ENCODE measurements at places on chromosomes 4 and X.

GRCh38 chrX:23819385-23820234 is 36.6 kb downstream of the SAT1 start:
- DNase-seq, result peak; percentile 49

DNA sequence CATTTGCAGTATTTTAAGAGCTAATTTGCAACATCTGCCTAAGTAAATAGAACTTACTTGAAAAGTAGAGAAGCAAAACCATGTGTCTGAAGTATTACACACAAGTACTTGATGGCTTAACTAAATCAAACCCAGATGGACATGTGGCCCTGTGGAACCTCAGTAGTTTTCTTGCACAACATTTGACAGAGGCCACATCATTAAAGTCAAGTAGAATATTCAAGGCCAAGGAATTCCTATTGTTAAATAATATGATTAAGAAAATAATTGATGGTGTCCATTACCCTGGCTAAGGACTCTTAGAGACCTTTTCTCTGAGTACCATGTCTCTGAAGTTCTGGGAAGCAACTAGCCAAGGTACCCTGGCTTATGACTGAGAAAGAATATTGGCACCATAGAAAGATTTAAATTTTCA is 135.4 kb upstream of the OTUD4 start:
- DNase-seq, result no peak

GRCh38 chrX:147570483-147570882 is 341.2 kb upstream of the FMR1 start:
- DNase-seq, result no peak

- no peak for DNase-seq
Measured at GRCh38 chr4:171221181-171221580, 592.0 kb upstream of the GALNTL6 start.

DNA sequence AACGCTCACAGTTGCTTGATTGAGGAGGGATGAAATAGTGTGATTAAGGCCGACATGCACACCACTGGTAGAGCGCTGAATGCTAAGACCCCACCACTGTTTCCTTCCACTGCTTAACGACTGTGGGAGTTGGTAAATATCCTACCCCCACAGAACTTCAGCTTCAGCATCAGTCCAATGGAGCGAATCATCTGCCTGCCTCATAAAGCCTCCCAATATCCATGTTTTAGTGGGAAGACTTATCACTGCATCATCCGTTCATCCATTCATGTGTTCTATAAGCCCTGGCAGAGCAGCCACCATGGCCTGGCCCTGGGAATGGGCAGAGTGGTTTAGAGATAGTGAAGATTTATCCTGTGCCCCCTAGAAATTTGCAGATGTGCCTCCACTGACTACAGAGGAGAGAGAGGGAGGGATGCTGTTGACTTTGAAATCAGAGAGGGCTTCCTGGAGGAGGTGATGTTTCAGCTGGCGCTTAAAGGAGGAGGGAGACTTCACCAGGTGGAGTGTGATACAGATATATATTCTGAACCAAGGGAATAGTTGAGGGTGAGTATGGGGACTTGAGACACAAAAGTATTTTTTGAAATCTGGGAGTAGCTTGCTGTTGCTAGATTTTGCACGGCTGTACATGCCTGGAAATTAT is 71.9 kb upstream of the STX18 start:
- DNase-seq, result no peak

- no peak for DNase-seq
Measured at GRCh38 chrX:33175201-33175600, 36.1 kb downstream of the DMD start.

DNA sequence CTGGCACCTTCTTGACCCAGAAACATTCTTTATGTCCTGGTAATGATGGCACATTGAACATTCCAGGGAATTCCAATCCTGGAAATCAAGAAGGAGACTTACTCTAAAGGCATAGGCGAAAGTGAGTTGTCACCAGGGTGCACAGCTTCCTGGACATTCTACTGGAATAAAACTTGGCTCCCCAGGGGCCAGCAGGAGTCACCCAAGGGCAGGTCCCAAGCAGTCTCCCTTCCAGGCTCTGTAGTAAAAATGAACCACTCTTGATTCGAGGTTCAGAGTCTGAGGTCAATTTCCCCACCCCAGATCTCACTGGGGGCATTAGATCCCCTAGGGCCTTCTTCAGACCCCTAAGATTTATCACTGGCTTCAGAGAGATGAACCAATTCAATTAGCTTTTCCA is 338.7 kb upstream of the GATB start:
- DNase-seq, result no peak

DNA sequence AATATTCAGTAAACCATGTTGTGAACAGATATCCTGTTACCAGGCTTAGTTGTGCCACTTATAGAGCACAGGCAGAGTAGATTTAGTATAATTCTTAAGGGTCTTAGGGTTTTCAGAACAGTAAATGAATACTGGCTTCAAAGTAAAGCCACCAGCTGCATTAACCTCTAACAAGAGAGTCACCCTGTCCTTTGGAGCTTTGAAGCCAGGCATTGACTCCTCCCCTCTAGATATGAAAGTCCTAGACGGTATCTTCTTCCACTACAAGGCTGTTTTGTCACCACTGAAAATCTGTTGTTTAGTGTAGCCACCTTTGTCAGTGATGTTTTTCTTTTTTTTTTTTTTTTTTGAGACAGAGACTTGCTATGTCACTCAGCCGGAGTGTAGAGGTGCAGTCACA is 77.7 kb downstream of the ALPK1 start:
- no peak for DNase-seq

- no peak for DNase-seq
Measured at GRCh38 chr4:41601025-41601424, 63.1 kb downstream of the LIMCH1 start.

DNA sequence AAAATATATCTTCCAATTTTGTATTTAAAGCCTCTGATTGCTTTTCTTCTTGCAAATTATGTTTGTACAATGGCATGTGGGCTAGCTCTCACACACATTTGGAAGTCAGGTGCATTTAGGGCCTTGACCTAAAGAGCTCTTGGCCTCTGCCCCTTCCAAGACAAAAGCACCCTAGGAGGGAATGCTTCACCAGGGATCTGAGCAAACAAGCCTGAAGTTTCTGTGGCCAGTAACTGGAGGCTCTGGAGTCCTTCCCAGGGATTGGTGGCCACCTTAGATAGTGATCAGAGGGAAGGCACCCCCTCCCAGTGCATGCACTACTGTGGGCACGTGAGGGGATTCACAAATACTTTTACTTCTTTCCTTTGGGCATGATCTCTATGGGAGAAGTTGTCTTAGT is 60.3 kb upstream of the DIPK2B start:
- no peak for DNase-seq

DNA sequence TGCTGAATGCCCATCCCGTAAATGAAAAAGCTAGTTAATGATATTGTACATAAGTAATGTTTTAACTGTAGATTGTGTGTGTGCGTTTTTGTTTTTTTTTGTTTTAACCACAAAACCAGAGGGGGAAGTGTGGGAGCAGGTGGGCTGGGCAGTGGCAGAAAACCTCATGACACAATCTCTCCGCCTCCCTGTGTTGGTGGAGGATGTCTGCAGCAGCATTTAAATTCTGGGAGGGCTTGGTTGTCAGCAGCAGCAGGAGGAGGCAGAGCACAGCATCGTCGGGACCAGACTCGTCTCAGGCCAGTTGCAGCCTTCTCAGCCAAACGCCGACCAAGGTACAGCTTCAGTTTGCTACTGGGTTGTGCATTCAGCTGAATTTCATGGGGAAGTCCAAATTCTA is at the start of gene SPP1:
TSS of gene SPP1 (plus strand) at position 249 of the 400 bp plus-strand sequence. CDS start 1,182 bp downstream, outside the sequence.
- no peak for DNase-seq

- no peak for DNase-seq
Measured at GRCh38 chr4:4762909-4763821, 96.3 kb upstream of the MSX1 start.

- no peak for DNase-seq
Measured at GRCh38 chr4:71866212-71866885, 82.5 kb upstream of the GC start.

- DNase-seq, result peak; percentile 19
Measured at GRCh38 chr4:182698212-182698611, 219.0 kb downstream of the DCTD start.

DNA sequence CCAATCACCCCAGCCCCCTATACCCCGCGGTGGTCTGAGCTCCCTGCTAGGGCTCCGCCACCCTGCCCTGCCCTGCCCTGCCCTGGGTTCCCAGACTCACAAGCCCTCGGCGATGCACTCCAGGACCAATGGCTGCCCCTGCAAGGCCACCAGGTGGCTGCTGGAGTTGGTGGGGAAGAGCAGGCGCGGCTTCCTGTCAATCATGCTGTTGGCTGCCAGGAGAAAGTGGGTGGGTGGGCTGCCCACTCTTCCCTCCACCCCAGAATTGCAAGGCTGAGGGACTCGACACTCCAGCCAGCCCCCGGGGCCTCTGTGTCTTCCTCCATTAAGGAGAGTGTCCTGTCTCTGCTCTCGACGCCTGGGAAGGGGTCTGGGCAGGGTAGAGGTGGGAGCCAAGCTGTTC is 15.7 kb downstream of the L1CAM start:
- no peak for DNase-seq

GRCh38 chr4:8585186-8585585 is 5.0 kb downstream of the GPR78 start:
- DNase-seq, result no peak

DNA sequence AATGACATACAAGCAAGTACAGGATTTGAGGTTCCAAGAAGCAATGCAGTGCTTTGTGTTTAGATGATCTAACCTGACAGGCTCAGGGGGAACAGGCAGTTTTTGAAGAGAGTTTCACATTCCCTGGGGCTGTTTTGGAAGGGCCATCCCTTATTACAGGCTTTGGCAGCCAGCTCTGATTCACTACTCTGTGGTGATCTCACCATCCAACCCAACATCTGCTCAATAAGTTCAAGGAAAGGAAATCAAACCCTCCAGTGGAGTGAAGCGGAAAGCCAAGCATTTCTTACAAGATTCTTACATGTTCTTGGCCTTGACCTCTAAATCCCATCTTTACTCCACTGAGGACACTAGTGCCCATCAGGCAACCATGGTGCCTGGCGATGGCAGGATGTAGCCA is 7.5 kb downstream of the IDS start:
- DNase-seq, result no peak

DNA sequence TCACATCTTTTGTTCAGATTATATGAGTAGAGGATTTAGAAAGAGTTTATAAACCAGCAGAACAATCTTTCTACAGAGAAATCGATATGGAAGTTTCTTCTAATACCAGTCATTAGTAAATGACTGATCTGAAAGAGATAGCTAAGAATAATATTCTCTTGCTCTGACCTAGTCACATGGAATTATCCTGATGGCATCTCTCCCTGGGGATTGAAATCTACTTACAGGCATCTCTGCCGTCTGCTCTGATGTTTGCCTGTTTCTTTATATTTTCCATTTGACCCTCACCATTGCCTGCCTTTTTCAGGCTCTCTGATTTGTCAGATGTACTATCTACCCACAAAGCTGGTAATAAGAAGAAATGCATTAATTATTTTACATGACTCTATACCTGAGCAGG is 1157.3 kb downstream of the PCDH7 start:
- DNase-seq, result no peak

- no peak for DNase-seq
Measured at GRCh38 chr4:76740866-76741662, 156.9 kb downstream of the SOWAHB start.

GRCh38 chrX:15376956-15377355 is 7.3 kb downstream of the VEGFD start:
- no peak for DNase-seq

DNA sequence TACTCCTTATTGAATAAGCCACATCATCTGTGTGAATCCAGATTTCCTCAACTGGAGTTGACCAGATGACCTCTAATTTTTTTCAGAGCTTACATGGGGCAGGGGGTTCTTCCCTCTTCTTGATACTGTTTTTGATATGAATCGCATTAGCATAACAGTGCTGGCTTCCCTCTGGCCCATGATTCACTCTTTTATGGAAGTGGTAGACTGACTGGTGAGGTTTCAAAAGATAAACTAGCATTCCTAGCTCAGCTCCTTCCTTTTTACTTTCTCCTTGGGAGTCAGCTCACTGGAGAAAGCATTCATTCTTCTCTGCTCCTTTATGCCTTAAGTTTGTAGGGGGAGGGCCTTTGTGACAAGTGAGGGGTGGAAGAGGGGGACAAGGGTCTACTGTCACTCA is 161.0 kb upstream of the FGF13 start:
- no peak for DNase-seq

- DNase-seq, result no peak
Measured at GRCh38 chr4:30818541-30818940, 98.4 kb downstream of the PCDH7 start.

GRCh38 chrX:53674581-53674980 is 11.9 kb downstream of the HUWE1 start:
- no peak for DNase-seq

- no peak for DNase-seq
Measured at GRCh38 chrX:15204130-15204751, 65.6 kb downstream of the ASB9 start.

Measured in trophoblast cell (in vitro differentiated cells and primary cell).